ENCODE measurements at places on chromosomes 1 and 21.

DNA sequence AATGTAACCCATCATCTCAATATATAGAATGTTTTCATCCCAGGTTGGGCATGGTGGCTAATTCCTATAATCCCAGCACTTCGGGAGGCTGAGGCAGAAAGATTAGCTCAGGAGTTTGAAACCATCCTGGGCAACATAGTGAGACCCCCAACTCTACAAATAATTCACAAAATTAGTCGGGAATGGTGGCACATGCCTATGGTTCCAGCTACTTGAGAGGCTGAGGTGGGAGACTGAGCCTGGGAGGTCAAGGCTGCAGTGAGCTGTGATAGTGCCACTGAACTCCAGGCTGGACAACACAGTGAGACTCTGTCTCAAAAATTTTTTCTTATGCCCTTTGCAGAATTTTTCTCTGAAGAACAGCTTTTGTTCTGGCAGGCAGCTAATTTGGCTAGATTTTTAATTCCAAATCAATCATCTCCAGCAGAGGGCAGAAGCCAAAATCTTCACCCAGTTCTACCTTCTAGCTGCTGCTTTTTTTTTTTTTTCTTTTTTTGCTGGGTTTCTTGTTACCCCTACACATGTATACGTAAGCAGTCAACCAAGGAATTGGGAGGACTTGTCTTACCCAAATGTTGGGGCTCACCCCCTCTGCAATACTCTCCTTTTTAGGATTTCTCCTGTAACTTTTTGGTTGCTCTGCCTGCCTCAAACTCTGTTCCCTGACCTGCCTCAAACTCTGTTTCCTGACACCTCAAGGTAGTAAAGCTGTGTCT lies 2.7 kb upstream of the RAD54L start:
- peak; percentile 9 for DNase-seq

- DNase-seq: no peak
Observed at GRCh38 chr1:201945157-201945556, 1.2 kb downstream of the LMOD1 start.

DNA sequence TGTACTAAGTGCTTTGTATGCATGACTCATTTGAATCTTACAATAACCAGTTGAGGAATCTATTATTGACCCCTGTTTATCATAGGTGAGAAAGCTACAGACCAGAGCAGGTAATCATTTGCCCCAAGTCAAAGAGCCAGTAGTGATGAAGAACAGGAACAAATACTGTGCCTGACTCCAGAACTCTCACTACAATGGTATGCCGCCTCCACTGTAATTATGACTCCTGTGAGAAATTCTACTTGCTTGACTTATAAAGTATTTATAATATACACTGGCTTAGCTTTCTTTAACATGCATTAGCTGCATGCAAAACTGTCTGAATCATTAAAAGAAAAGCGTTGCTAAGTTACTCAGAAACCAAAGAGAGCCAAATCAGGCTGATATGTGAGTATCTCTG lies 92.6 kb downstream of the ZNF281 start:
- DNase-seq: no peak

GRCh38 chr1:205172729-205173366 lies 38.7 kb downstream of the DSTYK start:
- DNase-seq: no peak

GRCh38 chr1:215114154-215114933 lies 31.8 kb downstream of the KCNK2 start:
- no peak for DNase-seq
